ENCODE measurements at places on chromosomes 16 and 17.

DNA sequence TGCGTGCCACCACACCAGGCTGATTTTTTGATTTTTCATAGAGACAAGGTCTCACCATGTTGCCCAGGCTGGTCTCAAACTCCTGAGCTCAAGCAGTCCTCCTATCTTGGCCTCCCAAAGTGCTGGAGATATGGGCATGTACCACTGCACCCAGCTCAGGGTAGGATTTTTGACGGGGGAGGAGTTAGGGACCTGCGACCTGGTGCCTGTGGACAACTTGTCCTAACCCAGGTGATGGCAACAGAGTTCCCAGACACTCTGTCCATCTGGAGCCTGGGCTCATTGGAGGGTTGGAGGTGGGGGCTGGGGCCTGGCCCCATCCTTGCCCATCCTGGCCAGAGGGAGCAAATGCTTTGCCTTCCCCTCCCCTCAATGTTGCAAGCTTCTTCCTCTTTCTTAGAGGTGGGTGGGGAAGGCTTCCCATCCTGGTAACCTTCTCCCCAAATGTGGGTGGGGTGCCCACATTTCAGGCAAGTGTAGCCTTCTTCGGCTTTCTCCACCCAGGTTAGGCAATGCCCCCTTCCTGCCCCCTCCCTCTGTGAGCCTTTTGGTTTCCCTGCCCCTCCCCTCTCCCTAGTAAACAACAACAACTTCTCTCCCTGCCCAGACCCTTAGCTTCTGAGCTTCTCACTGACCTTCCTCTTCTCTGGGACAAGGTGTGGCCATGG lies 24.9 kb downstream of the RARA start:
- DNase-seq = no peak

DNA sequence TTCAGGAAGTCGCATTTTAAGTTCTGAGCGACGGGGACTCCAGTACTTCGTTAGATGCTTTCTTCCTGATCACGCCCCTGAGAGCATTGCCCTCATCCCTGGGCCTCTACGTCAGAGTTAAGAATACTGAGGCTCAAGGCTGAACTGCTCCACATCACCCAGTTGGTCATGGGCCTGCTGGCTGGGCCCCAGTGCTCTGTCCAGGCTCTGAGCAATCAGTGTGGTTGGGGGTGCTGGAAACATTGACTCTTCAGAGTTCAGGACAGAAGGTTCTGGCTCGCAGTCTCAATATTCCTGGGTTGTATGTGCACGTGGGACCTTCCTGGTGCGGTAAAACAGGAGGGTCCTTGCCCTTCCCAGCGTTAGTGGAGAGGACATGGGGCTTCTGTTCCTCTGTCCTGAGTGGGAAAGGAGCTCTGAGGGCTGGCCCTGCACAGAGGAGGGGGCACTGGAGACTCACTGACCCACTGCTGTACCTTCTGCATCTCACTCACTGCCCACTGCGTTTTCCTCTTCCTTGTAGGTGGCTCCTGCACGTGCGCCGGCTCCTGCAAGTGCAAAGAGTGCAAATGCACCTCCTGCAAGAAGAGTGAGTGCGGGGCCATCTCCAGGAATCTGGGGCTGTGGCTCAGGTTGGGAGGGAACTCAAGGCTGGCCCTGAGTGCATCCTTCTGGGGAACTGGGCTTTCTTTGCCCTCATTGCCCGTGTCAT lies 518 bp downstream of the MT1E start:
- no peak for DNase-seq

DNA sequence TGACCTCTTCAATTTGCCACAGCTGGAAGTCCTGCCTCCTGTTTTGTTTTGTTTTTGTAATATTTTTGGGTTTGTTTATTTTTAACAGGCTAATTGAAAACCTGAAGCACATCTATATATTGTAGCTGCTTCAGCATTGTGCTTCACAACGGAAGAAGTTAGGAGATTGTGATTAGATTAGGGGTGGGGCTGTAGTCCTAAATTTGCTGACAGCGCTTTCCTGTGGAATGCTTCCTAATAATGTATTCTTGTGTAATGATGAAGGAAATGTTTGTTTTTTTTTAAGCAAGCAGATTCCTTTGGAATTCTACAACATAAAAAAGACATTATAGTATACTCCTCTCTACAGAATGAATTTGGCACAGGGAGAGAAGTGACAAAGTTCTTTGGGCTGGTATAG lies 70.1 kb downstream of the NLK start:
- no peak for DNase-seq

DNA sequence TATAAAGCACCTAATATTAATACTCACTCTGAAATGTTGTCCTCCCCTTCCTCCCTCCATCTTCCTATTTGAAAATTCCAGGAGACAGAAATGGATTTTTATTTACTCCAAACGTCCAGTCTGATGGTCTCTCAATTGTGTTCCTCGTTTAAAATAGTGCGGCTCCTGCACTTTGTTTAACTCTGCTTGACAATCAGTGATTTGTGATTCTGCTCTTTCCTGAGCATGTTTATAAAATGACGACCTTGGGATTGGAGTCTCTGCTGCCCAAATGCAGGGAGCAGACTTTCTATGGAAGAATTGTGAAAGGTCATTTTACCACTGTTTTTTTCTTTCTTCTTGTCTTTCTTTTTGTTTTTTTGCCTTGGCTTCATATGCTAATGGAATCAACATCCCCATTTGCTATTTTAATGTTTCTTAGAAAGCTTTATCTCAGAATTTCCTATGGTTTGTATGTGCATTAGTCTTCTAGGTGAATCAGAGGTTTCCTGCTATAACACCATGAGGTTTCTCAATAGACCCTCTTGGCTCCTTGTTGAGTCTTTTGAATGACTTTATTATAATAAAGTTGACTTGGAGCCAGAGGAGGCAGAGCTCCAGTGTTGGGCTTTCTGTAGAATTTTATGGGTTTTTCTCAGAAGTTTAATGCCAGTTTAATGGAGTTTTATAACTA lies 376.5 kb downstream of the CDH11 start:
- no peak for DNase-seq

- DNase-seq = no peak
These were observed 39.8 kb downstream of the TBX4 start for GRCh38 chr17:61491981-61492380.

- no peak for DNase-seq
These were observed 27.7 kb downstream of the PPM1E start for GRCh38 chr17:58783380-58783779.

- peak; percentile 55 for DNase-seq
These were observed 1.3 kb downstream of the SLC16A11 start for GRCh38 chr17:7042501-7043181.

DNA sequence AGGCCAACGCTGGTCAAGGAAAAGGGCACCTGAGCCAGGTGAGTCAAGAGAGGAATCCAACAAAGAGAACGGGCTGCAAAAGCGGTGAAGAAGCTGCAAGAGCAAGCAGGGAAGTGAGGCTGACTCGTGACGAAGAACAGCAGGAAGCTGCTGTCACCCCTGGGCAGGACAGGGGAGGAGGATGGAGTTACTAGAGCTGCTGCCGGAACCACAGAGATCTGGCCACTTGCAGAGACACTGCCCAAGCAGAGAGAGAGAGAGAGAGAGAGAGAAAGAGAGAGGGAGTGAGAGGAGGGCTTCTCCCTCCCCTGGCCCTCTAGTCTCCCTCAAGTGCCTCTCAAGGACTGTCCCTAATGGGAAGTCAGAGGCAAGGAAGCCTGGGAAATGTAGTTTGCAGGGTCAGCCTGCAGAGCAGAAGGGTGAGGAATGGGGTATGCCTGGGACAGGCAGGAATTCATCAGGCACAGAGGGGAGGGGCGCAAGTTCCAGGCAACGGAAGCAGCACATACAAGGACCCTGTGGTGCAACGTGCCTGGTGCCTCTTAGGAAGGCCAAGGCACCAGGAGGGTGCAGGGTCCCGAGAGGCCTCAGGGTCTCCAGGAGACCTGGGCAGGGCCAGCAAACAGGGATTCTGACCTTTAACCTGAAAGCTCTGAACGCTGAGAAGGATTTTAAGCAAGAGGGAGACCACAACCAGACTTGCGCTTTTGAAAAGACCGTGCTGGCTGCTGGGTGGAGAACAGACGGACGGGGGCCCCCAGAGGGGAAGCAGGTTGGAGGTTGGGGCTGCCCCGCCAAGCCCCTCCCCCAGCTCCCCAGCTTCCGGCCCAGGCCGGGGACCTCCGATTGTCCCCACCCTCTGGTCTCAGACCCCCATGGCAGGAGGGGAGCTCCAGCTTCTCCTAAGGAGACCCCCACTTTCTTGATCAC lies 45.8 kb upstream of the CIBAR2 start:
- peak; percentile 15 for DNase-seq

DNA sequence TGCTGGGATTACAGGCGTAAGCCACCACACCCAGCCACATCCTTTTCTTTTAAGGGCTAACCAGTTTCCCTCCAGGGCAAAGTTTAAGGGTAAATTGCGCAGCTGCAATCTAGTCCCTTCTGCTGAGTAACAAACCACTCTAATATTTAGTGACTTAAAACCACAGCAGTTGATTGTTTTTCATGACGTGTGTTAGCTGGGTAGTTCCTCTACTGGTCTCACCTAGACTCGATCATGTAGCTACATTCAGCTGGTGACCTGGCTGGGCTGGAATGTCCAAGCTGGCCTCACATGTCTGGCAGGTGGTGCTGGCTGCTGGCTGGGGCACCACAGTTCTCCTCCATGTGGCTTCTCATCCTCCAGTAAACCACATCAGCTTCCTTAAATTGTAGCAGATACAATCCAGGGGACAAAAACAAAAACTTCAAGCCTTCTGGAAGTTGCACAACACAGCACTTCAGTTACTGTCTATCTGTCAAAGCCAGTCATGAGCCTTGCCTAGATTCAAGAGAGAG lies 75.5 kb downstream of the GPRC5B start:
- no peak for DNase-seq

DNA sequence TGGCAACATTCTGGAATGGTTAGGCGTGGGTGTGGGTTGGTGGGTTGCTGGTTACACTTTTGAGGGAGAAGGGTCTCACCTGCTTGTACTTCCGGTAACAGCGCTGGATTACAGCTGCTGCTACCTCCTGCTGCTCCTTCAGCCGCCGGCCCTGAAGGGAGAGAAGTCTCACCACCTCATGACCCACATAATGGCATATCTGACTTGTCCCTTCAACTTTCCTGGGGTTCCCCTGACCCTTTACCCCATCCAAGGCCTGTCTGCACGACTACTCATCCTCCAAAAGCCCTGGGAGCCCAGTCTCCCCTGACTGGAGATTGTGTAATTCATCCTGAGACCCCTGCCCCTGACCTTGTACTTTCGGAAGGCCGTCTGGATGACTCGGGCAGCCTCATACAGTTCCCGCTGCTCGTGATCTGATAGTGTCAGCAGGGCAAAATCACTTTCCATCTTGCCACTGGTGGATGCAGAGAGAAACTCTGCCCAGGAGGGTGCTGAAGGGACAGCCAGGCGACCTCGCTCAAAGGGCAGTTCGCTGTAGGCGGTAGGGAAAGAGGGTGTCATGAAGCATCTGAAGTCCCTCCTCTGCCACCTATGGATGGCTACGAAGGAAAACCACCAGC lies 2.0 kb upstream of the SPAG7 start:
- no peak for DNase-seq

GRCh38 chr17:78759203-78759968 lies 22.7 kb downstream of the CYTH1 start:
- peak; percentile 89 for DNase-seq

GRCh38 chr17:60641810-60642220 lies 35.8 kb upstream of the BCAS3 start:
- DNase-seq = peak; percentile 64

- DNase-seq = no peak
These were observed 142.2 kb upstream of the GSE1 start for GRCh38 chr16:85470873-85471272.

GRCh38 chr16:57590654-57591085 lies 37.8 kb upstream of the ADGRG1 start:
- DNase-seq = no peak

DNA sequence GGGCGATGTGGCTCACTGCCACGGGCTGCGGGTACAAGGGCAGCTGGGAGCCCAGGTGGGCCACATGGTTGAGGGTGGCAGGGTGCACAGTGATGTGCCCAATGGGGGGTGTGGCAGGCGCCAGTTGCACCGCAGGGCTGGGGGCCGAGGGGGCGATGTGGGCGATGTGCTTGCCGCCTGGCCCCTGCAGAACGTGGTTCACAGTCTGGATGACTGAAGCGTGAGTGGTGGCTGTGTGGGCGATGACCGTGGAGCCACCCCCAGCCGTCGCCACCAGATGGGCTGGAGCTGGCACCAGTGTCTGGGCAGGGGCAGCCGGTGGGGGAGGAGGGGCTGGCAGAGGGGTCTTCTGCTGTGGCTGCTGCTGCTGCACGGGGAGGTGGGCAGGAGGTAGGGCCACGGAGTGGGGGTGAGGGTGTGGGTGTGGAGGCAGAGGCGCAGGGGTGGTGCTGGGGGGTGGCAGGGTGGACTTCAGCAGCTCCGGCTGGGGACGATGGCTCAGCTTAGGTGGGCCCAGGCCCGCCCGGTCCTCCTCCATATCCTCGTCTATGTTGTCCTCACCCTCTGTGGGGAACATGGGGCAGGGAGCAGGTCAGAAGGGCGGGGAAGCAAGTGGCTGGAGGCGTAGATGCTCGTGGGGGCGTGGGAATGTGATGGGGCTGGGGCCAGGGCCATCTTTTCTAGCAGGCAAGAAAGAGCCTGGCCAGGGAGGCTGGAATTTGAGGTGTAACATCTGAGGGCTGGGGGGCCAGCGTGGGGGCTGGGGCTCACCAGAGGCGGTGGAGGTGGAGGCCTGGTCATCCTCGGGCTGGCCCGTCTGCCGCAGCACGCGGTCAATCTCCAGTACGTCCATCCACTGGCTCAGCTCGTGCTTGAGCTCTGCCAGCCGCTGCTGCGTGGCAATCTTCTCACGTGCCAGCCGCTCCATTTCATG lies 13.5 kb downstream of the MNT start:
- DNase-seq = no peak

DNA sequence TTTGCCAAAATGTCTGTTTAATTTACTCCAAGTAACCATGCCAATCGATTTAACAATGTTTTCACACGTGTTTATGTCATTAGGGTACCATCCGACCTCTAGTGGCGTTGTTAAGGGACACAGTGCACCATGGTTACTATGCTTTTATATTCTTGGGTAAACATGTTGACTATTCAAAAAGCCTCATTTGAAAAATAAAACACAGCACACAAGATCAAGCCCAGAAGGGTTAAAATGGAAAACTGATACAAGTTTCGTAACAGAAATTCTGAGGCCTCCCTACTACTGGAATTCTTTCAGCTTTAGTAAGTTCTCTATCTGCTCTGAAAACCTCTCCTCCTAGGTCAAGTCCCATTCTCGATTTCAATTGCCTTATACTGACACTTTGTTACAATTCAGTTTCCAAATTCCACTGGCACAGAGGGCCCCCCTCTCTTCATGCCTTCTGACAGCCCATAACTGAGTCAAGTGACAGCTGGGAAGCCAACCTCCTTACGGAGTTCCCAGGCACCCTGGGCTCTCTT lies 2.1 kb downstream of the CFAP20 start:
- peak; percentile 79 for DNase-seq

GRCh38 chr16:3465911-3466584 lies 22.6 kb downstream of the NAA60 start:
- no peak for DNase-seq

- DNase-seq = no peak
These were observed 5.1 kb upstream of the VPS4A start for GRCh38 chr16:69306031-69306430.
